ENCODE measurements at places on chromosomes 12 and 14.

GRCh38 chr14:23365732-23366425 lies 907 bp upstream of the EFS start:
- DNase-seq: no peak

GRCh38 chr12:93519859-93520258 lies 52.5 kb downstream of the MRPL42 start:
- no peak for DNase-seq

DNA sequence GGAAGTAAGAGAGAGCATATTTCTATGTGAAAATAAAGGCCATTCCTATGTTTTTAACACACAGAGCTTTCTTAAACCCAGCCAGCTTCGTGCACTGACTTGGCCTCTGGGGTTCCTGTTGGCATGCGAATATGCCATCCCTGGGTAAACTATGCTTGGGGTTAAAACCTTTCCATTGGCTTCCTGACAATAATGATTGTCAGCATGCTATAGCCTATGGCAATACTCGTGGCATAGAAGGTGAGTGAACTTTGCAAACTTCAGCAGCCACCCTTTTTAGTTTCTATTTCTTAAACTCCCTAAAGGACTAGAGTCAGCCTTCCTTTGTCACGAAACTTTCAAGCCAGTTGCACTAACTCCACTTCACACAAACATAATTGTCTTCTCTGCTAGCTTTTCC lies 148.4 kb upstream of the RGS6 start:
- no peak for DNase-seq

- DNase-seq: no peak
These were observed 207.4 kb downstream of the SYNE2 start for GRCh38 chr14:64060199-64060545.

DNA sequence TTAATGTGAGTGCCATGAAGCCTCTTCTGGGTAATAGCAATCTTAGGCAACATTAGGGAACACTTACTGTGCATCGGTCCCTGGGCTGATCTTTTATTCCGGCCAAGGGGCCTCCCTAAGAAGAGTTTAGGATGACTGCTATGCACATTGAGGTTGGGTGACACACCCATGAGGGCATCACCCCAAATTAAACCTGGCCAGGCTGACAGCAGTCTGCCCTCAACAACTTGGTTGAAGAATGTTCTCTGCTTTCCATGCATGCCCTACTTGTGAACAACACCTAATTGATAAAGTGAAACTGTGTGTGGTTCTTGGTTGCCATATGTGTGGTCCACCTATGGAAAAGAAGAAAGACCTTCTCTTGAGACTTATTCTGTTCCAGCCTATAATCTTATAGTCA lies 1098.0 kb downstream of the BCL11B start:
- no peak for DNase-seq

DNA sequence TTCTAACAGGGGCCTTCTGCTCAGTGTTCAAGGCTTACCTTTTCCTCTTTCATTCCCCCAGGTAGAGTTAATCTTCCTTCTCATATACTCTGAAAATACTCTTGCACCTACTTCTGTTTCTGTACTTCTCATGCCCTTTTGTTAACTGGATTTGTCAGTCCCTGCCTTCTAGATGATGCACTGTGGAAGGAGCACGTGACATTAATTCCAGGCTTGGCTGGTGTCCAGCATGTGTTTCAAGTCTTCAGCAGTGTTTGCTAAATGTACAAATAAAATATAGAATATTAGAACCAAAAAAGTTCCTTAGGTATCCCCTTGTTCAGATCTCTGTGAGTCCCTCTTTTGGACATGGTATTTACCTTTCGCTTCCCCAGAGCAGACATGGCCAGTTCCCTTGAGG lies 27.9 kb upstream of the EVL start:
- no peak for DNase-seq

- no peak for DNase-seq
These were observed 2.1 kb upstream of the GPR132 start for GRCh38 chr14:105067140-105067968.

- no peak for DNase-seq
These were observed 22.9 kb downstream of the KIF21A start for GRCh38 chr12:39420043-39420442.
